OCI-LY7 (cell line): ENCODE measurements at places on chromosomes 4 and X. TPM values are rescaled to one million over a fixed set of nuclear protein-coding genes. Genes with fewer than 3 reads are reported as not detected.

The SERTM2 gene
- not detected in 2 replicates for total RNA-seq

The RENBP gene
- 6.2 and 6.8 TPM in 2 replicates for total RNA-seq

The NOX1 gene
- not detected in 2 replicates for total RNA-seq

DNA sequence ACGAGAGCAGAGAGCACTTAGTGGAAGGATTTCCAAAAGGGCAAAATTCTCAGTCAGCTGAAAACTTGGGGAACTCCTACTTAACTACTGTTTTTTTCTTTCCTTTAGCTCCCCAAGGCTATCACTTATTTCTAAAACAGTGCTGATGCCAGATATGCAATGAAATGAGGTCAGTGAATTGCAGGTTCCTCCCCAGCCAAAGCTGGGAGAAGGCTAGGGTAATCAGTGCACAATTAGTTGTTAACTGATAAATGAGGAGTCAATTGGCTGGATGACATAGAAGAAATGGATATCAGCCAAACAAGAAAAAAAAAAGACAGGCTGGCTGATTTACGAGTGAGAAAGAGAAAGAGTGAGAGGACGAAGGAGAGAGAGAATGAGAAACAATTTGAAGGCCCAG lies 195.6 kb downstream of the GPC3 start:
- no peak for DNase-seq

DNA sequence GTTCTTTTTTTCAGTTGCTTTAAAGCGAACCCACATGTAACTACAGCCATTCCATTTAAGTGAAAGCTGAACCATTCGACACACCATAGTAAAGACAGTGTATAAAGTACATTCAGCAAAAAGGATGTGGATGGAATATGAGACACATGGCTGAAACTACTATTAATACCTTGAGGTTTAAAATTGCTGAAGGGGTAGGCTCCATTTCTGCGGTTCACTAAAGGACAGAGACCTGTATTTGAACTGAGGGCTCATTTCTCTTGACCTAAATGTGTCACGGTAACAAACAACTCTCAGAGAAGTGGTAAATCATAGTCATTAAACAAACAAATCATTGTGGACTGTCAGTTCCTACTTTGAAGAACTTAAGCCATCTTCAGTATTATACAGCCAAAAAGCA lies 1085.6 kb upstream of the TENM3 start:
- no peak for DNase-seq

- no peak for DNase-seq
These were observed 44.9 kb upstream of the NDST4 start for GRCh38 chr4:115158296-115158695.
